ENCODE measurements at places on chromosomes 16 and 17. TPM values are rescaled to one million over a fixed set of nuclear protein-coding genes. Genes with fewer than 3 reads are reported as not detected.

The NOMO2 gene
- total RNA-seq = 206 TPM

The KRT36 gene
- total RNA-seq = 0.14 TPM

The SNAI3 gene
- total RNA-seq = 0.09 TPM

The HBA2 gene
- 0.42 TPM for total RNA-seq

The ATP2A1 gene
- total RNA-seq = not detected

The SCIMP gene
- not detected for total RNA-seq

The HID1 gene
- 65.1 TPM for total RNA-seq

The DOK4 gene
- 21.6 TPM for total RNA-seq

The SALL1 gene
- total RNA-seq = 0.05 TPM

The GGT6 gene
- total RNA-seq = not detected

The WNK4 gene
- 3.4 TPM for total RNA-seq

The CDRT15 gene
- total RNA-seq = not detected

The ACSM2A gene
- under 0.01 TPM for total RNA-seq

The OR1E2 gene
- total RNA-seq = not detected

The PPL gene
- total RNA-seq = 7.0 TPM

The CORO6 gene
- 1.6 TPM for total RNA-seq

The C16orf74 gene
- total RNA-seq = 12.4 TPM

The KRTAP9-4 gene
- not detected for total RNA-seq

The IL21R gene
- total RNA-seq = under 0.01 TPM

The NEURL4 gene
- 23.3 TPM for total RNA-seq

The MMP15 gene
- 24.2 TPM for total RNA-seq

The KRT33A gene
- not detected for total RNA-seq

The USP36 gene
- 22.8 TPM for total RNA-seq

The EPOP gene
- 0.65 TPM for total RNA-seq

The CEP112 gene
- 14.8 TPM for total RNA-seq
